DMS79 (cell line): ENCODE measurements at places on chromosomes 6 and 20.

GRCh38 chr6:169087443-169088041, 166.1 kb downstream of the THBS2 start:
- DNase-seq = no peak

DNA sequence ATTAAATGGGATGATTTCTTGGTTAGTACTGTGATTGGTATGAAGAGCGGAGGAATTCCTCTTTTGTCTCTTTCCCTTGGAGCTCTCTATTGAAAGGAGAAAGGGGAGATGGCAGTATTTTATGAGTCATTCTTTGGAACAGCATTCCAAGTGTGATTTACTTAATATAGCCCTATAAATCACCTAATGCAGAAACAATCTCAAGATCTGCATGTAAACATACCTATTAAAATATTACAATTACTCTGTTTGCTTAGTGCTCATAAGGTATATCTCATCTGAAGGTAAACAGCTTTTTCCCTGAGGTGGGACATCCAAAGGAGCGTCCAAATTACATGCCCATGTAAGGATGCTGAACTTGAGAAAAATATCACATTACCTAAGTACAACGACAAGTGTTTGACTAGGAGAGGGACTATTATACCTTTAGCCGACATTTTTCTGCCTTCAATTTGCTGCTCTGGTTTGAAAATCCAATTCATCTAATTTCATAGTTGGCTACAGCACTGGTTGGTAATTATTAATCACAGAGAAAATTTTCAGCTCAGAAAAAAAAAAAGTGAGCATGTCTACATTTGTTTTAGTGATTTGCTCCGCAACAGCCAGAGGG, 229.0 kb downstream of the FOXC1 start:
- no peak for DNase-seq

- no peak for DNase-seq
Observed at GRCh38 chr20:44746367-44747165, 901 bp downstream of the KCNK15 start.

GRCh38 chr6:150599199-150600009, at the start of gene PLEKHG1:
Gene PLEKHG1, plus strand, starts transcription at chr6:150599885. Its CDS starts 133,797 bp downstream, at chr6:150733682.
- DNase-seq = peak; percentile 31

DNA sequence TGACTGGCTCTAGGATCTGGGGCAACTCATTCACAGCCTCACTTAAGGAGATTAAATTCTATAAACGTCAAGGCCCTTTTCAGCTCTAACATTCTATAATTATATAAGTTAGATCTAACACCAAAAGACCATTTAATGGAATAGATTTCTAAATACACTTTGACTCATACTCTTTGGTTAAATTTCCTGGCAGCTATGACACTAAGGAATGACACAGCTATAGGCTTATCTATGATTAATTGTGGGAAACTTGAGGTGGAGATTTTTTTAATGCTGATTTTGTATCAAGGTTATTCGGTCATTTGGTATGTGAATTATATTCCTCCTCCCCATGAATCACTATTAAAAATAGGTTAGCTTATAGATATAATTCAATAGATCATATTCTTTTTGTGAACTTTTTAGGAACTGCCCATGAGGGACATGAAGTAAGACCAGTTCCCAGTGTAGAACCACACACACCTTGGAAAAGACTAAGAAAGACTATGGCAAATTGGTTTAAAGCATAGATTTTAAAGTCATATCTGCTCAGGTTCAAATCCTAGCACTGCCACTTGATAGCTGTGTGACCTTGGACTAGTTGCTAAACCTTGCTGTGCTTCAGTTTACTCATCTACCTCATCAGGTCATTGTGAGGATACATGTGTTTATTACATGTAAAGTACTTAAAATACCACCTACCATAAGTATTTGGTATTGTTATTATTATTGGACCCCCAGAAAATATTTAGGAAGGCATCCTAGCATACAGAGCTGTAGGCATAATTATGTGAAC, 116.0 kb downstream of the CRYBG1 start:
- DNase-seq = no peak

DNA sequence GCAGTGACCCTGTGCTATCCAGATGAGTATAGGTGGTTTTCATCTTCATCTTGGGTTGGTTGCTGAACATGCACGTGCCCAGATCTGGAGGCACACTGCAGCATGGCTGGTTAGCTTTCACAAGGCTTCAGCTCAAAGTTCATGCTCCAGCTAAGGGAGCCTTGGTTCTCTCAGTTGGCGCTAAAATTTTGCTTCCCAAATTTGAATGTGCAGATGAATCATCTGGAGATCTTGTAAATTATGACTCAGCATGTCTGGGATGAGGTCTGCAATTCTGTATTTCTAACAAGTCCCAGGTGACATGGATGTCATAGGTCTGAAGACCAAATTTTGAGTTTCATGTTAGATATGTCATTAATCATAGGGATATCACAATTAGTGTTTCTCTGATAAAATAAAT, 230.8 kb downstream of the FOXA2 start:
- no peak for DNase-seq

GRCh38 chr6:139659196-139659595, 284.7 kb upstream of the CITED2 start:
- DNase-seq = no peak

GRCh38 chr6:132498638-132499037, 14.3 kb downstream of the STX7 start:
- no peak for DNase-seq

GRCh38 chr6:106475284-106475683, 114.8 kb downstream of the CRYBG1 start:
- no peak for DNase-seq

DNA sequence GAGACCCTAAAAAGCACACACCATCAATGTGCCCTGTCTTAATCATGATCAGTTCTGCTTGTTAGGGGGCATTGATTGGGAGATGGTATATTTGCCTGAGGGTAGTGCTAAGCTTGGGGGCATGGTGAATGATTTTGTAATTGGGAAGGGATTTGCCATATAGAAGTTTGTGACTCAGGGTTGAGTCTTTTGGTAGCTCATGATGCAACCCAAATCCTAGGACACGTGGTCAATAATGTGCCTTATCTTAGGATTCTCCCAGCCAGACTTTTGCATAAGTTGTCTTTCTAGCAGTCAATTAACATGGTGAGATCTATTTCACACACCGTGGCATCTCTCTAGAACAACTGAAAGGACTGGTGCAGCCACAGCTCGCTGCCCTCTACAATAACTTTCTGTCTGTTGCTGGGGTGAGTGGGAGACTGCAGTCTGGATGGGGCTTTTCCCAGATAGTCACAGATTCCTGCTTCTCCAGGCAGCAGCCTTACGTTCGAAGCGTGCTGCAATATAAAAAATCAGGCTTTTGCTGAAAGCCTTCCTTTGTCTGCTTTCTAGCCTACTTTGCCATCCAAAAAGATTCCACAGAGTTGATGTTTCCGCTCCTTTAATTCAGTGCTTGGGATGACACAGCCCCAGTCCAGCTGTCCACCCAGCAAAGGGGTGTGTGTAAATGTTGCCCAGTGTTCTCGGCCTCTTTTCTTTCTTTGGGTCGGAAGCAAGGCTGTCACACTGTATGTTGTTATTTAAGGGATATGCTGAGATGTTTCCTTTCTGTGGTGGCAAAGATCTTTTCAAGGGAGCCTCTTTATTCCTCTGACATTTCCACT, 58.9 kb downstream of the ID4 start:
- no peak for DNase-seq

GRCh38 chr6:101722471-101722870, 329.0 kb downstream of the GRIK2 start:
- no peak for DNase-seq

DNA sequence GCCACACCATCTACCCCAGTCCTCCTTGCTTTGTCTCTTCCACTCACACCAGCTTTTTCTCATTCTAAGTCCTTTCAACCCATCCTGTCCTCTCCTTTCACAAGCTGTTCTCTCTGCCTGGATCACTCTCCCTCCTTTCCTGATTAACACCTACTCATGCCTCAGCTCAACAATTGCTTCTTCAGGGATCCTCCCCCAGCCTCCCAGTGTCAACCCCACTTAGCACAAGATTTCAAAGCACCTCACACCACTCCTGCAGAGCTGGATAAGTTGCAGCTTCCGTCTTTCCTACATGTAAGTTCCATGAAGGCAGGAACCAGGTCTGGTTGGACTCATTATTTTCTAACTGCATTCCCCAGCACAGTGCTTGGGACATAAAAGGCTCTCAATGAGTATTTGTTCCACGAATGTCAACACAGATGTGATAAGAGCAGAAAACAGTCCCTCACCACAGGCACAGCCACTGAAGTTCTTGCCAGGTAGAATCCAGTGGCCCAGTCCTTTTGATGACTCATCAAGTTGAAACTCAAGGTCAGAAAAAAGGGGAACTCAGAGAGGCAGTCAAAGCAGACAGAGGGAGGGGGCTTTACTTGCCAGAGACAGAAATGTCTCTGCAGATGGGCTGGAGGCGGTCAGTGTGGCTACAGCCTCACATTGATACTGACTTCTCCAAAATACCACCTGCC, 193.4 kb upstream of the PRDM1 start:
- no peak for DNase-seq

GRCh38 chr20:50874758-50875665, 56.2 kb downstream of the ADNP start:
- DNase-seq = no peak

- no peak for DNase-seq
Observed at GRCh38 chr6:25685251-25685650, 33.2 kb downstream of the SCGN start.

GRCh38 chr20:32484225-32484957, 100.7 kb downstream of the NOL4L start:
- DNase-seq = no peak

- DNase-seq = no peak
Observed at GRCh38 chr6:121652223-121652622, 216.8 kb downstream of the GJA1 start.

- no peak for DNase-seq
Observed at GRCh38 chr6:141562186-141562811, 570.4 kb upstream of the GJE1 start.

- no peak for DNase-seq
Observed at GRCh38 chr6:168535711-168536110, 94.7 kb downstream of the SMOC2 start.

DNA sequence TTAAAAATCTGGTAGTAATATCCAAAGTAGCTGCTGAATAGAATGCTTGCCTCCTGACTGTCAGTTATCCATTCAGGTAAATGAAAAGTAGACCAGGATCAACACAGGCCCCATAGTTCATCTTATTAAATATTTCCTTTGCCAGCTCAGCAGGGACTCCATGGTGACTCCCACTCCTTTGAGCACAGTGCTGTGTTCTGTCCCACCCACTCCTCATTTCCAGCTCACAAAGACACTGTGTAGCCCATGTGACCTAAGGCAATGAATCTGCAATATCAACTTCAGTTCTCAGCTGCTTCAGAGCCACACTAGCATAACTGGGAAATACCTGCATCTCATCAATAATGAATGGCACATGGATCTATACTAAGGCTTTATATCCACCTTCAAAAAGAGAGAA, 189.5 kb upstream of the MANEA start:
- DNase-seq = no peak

DNA sequence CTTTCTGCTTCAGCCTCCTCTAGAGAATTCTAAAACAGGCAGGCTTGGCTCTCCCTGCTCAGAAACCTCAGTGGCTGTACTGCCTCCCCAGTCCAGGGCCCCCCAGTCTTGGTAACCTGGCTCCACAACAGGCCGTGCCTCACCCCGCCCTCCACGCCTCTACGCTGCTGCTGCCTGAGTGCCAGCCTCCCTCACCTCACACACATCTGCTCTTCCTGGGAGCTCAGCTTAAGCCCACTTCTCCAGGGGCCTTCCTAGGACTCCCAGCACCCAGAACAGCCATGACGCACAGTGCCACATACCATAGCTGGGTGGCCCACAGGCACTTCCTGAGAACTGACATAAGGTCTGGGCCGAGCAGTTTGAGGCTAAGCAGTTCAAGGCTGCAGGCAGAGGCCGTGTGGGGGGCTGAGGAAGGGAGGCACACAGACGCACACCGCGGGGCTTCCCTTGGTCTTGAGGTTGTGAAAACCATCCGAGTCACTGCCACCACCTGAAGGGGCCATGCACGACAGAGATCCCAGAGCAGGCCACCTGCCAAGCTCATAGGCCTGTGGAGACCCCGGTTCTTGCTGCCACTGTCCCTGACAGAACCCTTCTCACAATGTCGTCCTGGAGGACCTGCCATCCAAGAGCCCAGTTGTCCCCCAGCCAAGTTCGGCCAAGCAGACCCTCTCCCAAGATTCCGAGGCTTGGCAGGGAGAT, 42.6 kb downstream of the DSTN start:
- no peak for DNase-seq

- DNase-seq = no peak
Observed at GRCh38 chr20:1335961-1336698, 7.2 kb upstream of the SDCBP2 start.

DNA sequence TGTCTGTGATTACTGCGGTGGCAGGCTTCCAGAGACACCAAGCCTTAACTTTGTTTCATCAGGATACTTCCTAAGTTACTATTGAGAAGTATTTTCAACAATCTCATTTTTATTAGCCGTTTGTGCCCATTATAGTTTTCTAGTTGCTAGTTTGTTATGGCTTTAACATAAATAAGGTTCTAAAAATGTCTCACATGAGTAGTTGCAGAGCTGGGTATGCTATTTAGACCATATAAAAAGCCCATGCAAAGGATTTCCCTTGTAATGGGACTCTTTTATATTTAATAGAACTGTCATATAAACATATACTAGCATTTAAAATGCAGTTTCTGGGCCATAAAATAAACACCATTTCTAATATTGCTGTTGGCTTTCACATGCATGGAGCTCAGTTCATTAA, 205.3 kb upstream of the TCF21 start:
- no peak for DNase-seq

DNA sequence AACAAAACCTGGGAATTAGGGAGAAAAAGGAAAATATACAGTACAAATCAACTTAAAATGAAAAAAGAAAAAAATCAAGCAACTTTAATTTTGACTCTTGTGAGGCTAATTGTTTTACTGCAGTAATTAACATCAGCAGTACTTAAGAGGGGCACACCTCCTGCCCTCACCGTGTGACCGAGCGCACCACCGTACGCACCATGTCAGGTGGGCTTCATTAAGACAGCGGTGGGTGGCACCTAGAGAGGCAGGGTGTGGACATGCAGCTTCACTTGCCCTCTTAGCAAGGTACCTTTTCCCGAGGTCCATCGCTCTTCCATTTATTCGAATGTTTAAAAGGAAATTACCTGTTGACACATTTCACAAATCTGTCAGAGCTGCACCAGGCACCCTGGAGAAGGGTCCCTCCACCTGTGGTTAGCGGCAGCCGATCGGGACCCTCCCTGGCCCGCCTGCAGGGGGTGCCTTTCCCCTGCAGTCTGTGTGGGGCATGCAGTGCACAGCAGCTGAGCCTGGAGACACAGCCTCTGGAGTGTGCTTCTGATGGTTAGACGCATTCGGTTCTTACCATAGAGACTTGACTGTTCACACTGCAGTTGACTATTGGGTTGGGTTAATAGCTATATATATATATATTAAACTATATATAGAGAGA, 184.1 kb downstream of the TMEM242 start:
- DNase-seq = no peak

- no peak for DNase-seq
Observed at GRCh38 chr20:43220612-43221011, 30.9 kb upstream of the PTPRT start.

GRCh38 chr6:17347012-17347411, 46.4 kb upstream of the CAP2 start:
- DNase-seq = no peak

- DNase-seq = no peak
Observed at GRCh38 chr6:127381384-127381783, 38.0 kb upstream of the ECHDC1 start.
